Kidney capillary endothelial cell (primary cell): ENCODE measurements at places on chromosomes 3 and 15.

DNA sequence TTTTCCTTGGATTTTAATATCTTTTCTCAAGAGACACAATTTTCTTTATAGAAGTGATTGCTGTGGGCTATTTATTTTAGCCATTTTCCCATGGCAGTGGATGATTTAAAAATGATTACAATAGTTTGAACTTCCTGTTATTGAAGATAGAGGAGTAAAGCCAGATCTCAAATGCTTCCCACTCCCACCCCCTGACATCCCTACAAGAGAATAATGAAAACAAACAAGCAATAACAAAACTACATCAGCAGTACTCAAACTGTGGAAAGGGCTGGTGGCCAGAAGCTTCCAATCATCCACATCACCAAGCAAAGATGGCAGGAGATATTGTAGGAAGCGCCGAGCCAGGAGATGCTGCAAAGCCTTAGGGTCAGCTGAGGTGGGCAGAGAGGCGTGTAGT lies 831.1 kb upstream of the NR2F2 start:
- no peak for DNase-seq

DNA sequence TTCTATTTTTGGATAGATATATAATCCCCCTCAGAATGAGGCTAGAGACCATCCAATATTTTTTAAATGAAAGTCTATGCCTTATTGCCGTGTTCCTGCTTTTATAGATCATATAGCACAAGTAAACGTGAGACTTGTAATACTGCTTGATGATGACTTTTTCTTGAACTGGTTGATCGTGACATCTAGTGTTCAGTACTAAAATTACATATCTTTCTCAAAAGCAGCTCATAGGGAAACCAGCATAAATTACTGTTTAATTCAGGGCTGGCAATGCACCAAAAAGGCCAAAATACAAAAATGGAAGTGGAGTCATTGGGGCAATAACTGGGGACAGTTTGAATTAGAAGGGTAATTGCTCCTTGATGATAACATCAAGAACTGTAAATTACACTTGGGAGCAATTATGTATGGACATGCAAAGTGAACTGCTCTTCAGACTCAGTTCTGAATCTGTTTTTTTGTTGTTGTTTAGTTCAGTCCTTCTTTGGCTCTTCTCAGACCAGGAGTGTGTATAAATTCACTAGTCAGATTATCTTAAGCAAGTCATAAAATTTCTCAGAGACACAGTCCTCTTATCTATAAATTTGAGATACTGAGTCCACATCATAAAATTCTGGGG lies 325.3 kb downstream of the THSD4 start:
- peak; percentile 64 for DNase-seq

DNA sequence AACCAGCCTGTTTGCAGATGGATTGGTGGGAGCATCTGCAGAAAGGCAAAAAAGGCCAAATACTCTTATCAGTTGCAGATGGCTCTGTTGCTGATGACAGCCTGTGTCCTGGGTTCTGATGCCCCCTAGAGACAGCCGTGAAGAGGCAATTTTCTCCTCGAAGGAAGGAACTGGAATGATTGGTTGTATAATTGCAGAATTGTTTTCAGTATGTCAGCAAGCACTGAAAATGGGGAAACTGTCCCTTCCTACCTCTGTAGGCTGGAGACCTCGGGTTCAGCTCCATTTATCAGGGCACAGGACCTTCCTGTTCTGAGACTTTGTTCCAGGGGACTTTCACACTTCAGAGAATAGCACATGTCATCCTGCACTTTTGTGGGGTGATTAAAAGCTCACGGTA lies 103.0 kb downstream of the PGPEP1L start:
- DNase-seq: no peak

DNA sequence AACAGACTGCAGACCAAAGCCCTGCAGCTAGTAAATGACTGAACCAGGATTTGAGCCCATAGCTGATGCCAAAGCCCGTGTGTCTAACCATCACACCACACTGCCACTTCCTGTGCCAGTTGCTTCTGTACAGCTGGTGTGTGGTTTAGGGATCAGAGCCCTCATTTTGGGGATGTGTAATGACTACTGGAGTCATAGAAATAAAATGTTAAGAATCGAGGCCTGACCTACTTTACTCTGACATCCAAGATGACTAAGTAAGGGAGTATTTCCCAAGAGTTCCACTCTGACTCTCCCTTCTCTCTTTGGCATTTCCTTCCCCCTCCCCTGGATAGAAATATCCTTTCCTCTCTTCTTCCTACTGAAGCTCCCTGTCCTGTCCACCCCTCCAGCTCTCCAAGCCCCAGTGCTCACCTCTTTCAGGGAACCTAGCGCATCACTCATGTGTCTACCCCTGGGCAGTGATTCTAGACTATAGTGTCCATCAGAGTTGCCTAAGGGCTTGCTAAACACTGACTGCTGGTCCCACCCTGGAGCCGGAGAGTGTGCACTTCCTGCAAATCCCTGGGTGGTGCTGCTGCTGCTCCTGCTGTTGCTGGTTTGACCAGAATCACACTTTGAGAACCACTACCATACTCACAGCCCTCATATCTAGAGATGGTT lies 53.8 kb downstream of the MGLL start:
- peak; percentile 93 for DNase-seq

GRCh38 chr3:5255404-5256344 lies 68.2 kb downstream of the EDEM1 start:
- DNase-seq: no peak

DNA sequence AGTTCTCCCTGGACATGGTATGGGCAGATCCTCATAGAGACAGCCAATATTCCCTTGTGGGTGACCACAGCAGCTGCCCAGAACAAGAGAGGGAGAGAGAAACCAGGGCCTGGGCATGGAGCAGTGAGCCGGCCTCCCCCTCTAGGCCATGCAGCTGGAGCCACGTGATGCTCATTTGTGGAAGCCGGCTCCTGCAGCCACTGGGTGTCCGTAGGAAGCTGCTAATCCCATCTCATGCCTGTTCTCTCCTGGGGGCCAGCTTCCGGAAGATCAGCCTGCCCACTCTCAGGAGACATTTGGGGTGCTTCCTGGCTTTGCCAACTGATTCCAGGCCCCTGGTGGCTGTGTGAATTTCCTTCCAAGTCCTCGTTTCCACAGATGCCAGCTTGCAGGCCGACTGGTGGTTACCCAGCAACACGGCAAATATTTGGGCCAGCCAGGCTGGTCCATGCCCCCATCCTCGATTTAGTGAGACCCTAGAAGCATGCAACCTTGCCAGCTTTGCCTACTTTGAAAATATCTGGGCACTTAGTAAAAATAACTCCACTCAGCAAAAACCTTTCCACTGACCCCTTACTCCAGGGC lies 55.3 kb downstream of the LINGO1 start:
- DNase-seq: no peak
